Upper lobe of left lung (tissue), 6 donors: ENCODE measurements at places on chromosomes 7 and 10. TPM values are rescaled to one million over a fixed set of nuclear protein-coding genes. Genes with fewer than 3 reads are reported as not detected.

- no peak for DNase-seq
- no peak overlapping the region for H3K27ac ChIP-seq
- H3K4me1 ChIP-seq = no peaks in the 10 kb centered on the region
- H3K27me3 ChIP-seq = no peaks in the 10 kb centered on the region
Measured at GRCh38 chr7:102193806-102194205, 92.9 kb upstream of the SH2B2 start.

GRCh38 chr7:132572526-132572925 is 3.7 kb downstream of the PLXNA4 start:
- H3K4me1 ChIP-seq = peaks cover 12% of the 10 kb centered on the region
- DNase-seq = no peak
- no peaks in the 10 kb centered on the region for H3K36me3 ChIP-seq
- no peak overlapping the region for H3K27ac ChIP-seq

DNA sequence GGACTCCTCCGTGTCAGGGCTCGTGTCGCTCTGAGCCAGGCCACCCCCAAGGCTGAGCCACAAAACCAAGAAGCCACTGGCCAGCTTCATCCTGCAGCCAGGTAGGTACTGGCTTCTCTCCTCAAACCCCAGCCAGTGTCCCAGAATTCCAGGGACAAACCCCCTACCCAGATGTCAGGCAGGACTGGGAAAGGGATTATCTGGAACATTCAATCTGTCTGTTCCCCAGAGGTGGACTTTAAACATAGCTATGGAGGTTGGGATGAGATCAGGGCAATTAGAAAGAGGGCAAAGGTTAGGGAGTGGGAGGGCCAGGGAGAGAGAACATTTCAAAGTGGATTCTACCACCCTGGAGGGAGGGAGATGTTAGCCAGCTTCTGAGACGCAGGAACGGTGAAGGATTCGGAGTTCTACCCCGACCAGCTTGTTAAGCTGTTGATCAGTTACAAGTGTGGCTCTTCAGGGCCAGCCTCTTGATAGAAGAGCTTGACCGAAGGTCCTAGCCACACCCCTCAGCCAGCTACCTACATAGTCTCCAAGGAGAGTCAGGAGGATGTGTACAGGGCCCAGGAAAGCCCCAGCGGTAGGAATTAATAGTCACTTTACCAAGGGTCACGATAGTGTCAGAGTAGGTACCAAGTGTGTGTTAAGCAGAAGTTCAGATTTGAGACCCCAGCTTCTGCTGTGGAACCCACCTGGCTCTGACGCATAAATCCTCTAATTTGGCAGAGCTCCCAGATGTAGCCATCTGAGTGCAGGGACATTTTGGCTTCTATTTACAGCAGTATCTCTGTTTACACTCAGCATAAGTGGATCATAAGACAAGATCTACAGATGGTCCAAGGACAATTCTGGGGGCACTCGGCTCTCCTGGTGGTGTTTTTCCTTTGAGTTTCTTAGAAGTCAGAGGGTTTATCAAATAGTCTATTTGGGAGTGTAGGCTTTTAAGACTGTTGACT is at the start of gene PLA2G12B:
Gene PLA2G12B (minus strand): TSS at position 211 of the 959 bp plus-strand sequence. CDS start 121 bp downstream, at position 90.
- H3K27ac ChIP-seq = peak within 1 kb of the TSS; percentile 66
- H3K36me3 ChIP-seq = no peaks in the 10 kb centered on the region
- peak within 1 kb of the TSS; percentile 11 for H3K4me3 ChIP-seq
- no peaks in the 10 kb centered on the region for H3K4me1 ChIP-seq
- H3K27me3 ChIP-seq = no peaks in the 10 kb centered on the region

DNA sequence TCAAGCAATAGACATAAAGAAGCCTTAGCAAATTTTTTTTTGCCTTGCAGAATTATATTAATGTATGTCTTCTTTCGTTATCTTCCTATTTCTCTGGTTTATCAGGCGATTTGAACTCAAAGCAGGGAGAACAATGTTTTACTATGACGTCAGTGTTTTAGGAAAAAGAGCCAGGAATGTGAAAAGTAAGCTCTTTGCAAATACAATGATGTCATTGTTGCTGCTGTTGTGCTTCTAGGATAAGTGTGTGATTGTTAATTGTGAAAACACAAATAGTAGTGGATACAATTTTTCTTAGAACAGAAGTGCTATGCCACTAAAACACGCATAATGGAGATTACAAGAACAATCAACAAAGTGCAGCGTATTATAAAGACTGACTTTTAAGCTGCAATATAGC is 9.5 kb upstream of the AUTS2 start:
- no peaks in the 10 kb centered on the region for H3K36me3 ChIP-seq
- no peaks in the 10 kb centered on the region for H3K4me1 ChIP-seq
- H3K27ac ChIP-seq = no peak overlapping the region
- no peak for DNase-seq
- H3K27me3 ChIP-seq = no peaks in the 10 kb centered on the region

GRCh38 chr7:155665957-155666287 is 21.5 kb downstream of the RBM33 start:
- H3K4me1 ChIP-seq = peaks cover 50% of the 10 kb centered on the region
- H3K4me3 ChIP-seq = no peak overlapping the region
- peaks cover 6% of the 10 kb centered on the region for H3K36me3 ChIP-seq
- H3K27me3 ChIP-seq = no peaks in the 10 kb centered on the region

DNA sequence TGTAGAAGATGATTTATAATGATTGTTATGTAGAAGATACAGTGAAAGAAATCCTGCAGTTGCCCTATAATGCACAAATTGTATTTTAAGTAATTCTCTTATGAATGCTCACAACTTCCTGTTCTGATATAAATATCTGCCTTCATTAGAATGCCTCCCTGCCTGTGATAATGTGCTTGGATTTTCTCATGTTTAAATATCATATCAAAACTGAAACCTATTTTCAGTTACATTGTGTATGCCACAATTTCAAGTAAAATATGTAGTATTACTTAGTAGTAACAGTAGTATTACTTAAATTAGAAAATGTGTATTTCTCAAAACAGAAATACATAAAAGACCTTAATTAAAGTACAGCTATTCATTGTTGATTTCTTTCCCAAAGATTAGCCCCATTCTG is 41.1 kb upstream of the TFEC start:
- no peak overlapping the region for H3K27ac ChIP-seq
- no peak for DNase-seq

- H3K27me3 ChIP-seq = no peaks in the 10 kb centered on the region
- no peak overlapping the region for H3K4me3 ChIP-seq
- H3K27ac ChIP-seq = peak overlapping the region; percentile 28
- H3K36me3 ChIP-seq = no peaks in the 10 kb centered on the region
- H3K4me1 ChIP-seq = peaks cover 44% of the 10 kb centered on the region
Measured at GRCh38 chr7:90621125-90621746, 25.1 kb downstream of the CDK14 start.

DNA sequence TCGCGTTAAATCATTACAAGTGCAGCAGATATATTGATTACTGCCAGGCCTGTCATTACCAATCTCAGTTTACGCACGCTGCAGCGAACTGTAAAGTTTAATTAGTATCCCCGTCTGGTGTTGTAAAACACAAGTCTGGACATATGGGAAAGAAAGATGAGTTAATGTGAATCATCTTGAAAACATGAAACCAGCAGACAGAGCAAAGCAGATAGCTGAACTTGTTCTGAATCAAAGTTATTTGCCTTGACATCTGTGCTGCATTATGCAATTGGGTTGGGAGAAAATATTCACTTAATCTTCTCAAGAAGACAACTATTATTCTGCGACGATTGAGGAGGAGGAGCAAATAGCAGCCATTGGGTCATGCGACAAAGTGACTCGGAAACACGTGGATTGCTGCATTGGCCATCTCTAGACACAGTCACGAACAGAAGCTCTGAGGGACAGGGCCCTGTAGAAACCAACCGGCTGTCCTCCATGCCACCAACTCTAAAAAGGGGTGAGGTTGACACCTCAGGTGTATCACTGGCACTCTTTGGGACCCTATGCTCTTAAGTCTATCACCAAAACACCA is 156.3 kb upstream of the C7orf33 start:
- no peak overlapping the region for H3K4me3 ChIP-seq
- no peaks in the 10 kb centered on the region for H3K27me3 ChIP-seq

- H3K36me3 ChIP-seq = no peaks in the 10 kb centered on the region
- H3K4me1 ChIP-seq = no peaks in the 10 kb centered on the region
Measured at GRCh38 chr10:112265745-112266144, 17.5 kb upstream of the TECTB start.

DNA sequence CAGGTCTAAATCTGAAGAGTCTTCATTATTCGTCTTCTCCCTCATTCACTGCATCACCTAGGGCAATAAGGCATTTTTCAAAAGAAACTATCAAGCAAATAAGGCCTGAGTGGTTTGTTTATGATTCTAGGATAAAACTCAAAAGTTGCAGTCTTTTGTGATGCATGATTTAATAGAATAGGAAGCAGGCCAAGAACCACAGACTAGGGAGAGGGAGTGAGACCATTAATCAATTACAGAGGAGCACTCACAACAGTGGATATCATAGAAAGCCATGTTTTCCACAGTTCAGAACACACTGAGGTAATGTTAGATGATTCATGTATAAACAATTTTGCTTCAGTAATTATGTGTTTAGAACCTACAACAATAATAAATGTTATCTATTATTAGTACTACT is 87.8 kb upstream of the LRRTM3 start:
- H3K4me1 ChIP-seq = no peaks in the 10 kb centered on the region
- no peak overlapping the region for H3K27ac ChIP-seq
- DNase-seq = no peak
- no peak overlapping the region for H3K4me3 ChIP-seq
- H3K27me3 ChIP-seq = no peaks in the 10 kb centered on the region

- H3K4me1 ChIP-seq = peaks cover 30% of the 10 kb centered on the region
- peak within 1 kb of the TSS; percentile 65 for H3K4me3 ChIP-seq
- H3K27ac ChIP-seq = peak within 1 kb of the TSS; percentile 77
Measured at GRCh38 chr7:150450491-150451001, at the start of gene GIMAP8. TSS of gene GIMAP8 (plus strand) at chr7:150450630. CDS start at chr7:150466699, 16,069 bp downstream.

DNA sequence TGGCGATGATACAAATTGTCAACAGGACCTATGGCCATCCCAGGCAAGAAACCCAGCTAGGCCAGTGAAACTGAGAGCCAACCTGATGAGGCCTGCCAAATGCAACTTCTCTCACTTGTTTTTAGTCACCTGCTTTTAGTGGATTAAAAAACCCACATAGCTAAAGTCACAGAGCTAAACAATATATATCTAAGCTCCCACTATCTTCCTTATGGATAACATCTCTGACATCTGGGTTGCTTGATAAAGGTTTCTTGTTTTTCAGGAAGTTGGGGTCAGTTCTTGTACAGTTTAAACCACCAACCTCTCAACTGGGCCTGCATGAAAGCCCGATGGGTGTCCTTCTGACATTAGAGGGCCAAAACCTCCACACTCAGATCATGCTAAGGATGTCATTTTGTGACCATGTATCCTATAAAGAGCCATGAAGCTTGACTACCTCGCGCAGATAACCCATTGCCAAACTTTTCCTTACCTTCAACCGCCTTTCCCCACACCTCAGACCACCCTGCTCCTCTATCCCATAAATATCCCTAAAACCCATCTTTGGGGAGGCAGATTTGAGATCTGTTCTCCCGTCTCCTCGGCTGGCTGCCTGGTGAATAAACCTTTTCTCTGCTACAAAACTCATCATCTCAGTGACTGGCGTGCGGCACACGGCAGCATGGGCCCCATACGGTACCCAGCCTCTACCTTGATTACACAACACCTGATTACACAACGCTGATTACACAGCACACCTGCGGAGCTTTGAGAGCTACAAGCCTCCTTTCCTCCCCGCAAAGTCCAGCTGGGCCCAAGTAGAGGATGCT is 797 bp upstream of the STMP1 start:
- H3K27ac ChIP-seq = peak overlapping the region; percentile 93
- H3K4me1 ChIP-seq = peaks cover 22% of the 10 kb centered on the region
- no peaks in the 10 kb centered on the region for H3K36me3 ChIP-seq
- peak overlapping the region; percentile 90 for H3K4me3 ChIP-seq

- no peak for DNase-seq
- H3K4me3 ChIP-seq = no peak overlapping the region
- H3K27ac ChIP-seq = peak overlapping the region; percentile 50
- peaks cover 74% of the 10 kb centered on the region for H3K4me1 ChIP-seq
- no peaks in the 10 kb centered on the region for H3K36me3 ChIP-seq
Measured at GRCh38 chr10:103648636-103649532, 155.4 kb downstream of the NEURL1 start.

GRCh38 chr7:41826641-41827040 is 123.8 kb upstream of the INHBA start:
- H3K4me1 ChIP-seq = no peaks in the 10 kb centered on the region
- DNase-seq = no peak
- H3K27ac ChIP-seq = no peak overlapping the region
- no peaks in the 10 kb centered on the region for H3K27me3 ChIP-seq
- H3K4me3 ChIP-seq = no peak overlapping the region

DNA sequence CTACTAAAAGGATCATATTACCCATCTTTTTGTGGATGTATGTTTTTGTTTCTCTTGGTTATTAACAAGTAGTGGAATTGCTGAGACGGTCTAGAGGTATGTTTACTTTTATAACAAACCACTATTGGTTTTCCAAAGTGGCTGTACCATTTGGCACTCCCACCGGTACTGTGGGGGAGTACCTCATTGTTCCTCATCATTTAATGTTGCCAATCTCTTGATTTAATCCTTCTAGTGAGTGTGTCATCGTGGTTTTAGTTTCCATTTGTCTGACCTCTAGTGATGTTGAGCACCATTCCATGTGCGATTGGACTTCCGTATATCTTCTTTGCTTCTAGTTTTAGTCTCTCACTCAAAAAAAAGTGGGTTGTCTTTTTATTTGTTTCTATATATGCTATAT is 50.4 kb downstream of the RBM33 start:
- H3K27ac ChIP-seq = no peak overlapping the region
- H3K4me1 ChIP-seq = peaks cover 2% of the 10 kb centered on the region
- no peak overlapping the region for H3K4me3 ChIP-seq
- H3K27me3 ChIP-seq = no peaks in the 10 kb centered on the region

CHAT gene
- not detected for total RNA-seq

CACNA2D1 gene
- total RNA-seq = 6.7 TPM

MAGI2 gene
- total RNA-seq = 7.9 TPM

C7orf57 gene
- total RNA-seq = 0.33 TPM

ITPRID1 gene
- total RNA-seq = 0.30 TPM
